ENCODE measurements at places on chromosomes 2 and 18. TPM values are rescaled to one million over a fixed set of nuclear protein-coding genes. Genes with fewer than 3 reads are reported as not detected.

DNA sequence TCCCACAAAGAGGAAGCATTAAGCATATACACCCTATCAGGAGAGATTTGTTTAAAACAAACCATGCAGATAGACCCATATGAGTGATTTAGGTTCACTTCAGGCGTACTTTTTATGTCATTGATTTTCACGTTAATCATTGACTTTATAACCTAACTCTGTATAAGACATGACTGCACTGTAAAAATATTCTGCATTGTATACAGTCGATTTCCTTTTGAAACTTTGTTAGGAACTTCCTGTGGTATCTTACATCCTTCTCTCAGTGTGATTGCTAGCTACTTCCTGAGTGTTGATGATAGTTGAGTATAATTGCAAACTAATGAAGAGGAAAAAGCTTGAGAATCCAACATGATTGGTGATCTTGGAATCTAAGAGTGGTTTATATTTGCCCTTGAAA is 69.4 kb downstream of the XIRP2 start:
- DNase-seq, result no peak

DNA sequence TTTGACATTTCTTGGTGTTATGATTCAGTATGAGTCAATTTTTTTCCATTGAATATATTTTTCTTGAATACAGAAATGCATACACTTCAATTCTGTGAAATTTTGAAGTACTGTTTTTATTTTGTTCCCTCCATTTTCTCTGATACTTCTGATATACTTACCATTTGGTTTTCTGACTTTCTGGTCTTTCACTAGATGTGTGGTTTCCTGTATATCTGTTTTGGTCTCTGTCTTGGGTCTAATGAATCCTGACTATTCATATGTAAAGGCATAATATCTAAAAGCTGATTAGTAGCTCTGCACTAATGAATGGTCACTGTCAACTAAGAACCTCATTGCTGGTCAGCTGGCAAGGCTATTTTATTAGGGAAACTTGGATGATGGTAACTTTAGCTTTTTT is 345.6 kb downstream of the GRB14 start:
- no peak for DNase-seq

DNA sequence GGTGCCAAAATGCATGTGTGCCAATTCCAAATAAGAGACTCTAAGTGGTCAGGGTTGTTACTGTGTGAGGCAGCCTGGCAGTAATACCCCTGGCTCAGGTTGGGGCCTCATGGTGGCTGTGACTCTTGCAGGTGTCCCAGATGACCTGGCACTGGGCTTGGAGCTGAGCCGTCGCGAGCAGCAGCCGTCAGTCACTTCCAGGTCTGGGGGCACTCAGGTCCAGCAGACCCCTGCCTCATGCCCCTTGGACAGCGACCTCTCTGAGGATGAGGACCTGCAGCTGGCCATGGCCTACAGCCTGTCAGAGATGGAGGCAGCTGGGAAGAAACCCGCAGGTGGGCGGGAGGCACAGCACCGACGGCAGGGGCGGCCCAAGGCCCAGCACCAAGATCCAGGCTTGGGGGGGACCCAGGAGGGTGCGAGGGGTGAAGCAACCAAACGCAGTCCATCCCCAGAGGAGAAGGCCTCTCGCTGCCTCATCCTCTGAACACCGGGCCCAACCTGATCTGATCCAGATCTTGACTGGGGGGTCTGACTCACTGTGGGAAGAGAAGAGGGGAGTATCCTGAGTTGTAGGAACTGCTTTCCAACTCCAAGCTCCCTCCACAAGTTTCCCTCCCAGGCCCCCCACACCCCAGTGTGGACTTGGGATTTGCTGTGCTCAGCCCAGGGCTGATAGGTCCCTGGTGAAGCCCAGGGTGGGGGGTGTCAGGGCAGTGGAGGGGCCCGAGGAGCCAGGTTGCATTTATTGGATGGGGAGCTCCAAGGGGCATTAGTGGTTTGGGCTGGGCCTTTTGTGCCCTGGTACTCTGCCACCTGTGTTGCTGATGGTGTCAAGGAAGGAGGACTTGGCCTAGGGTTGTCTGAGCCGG is 5.6 kb downstream of the DNAJB2 start:
- DNase-seq, result no peak

DNA sequence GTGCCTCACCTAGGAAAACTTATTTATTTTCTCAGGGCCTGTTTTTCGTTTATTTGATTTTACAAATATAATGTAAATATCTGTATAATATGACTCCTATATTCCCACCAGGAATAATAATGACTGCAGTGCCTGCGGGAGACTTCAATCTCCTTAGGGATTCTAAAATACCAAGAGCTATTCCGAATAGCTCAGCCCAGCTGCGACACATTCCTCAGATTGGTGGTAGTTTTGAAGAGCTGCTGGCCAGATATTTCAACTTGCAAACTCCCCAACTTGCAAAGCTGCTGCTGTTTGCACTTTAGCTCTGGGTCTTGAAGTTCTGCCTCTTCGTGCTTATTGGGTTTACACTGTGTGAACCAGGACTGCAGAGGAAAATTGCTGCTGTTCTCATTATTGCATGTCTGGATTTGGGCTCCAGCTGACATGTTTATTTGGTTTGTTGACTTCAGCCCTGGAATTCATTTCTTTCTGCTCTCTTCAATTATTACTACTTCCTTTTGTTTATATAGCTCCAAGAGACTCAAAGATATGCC is 480.2 kb upstream of the CHST9 start:
- DNase-seq, result no peak

GRCh38 chr2:9388950-9389911 is 34.1 kb downstream of the ITGB1BP1 start:
- DNase-seq, result no peak

- no peak for DNase-seq
Measured at GRCh38 chr2:25980076-25980887, 2.0 kb downstream of the KIF3C start.

DNA sequence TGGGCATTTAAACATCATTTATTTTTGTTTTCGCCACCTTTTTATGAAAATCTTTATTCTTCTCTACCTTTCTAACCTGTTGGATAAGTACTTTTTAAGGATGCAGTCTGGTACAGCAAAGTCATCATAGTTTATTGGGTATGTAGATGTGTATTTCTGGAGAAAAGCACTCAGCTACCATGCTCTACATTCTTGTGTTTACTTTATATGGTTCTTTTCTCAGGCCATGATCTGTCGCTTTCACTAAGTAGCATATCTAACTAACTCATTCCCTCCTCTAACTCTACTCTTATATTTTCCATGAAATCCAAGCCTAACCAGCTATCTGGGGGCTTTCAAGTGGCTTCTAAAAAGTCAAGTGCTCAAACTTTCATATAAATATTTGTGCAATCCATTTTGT is 25.3 kb upstream of the SETBP1 start:
- no peak for DNase-seq

GRCh38 chr2:106956879-106957278 is 70.9 kb upstream of the ST6GAL2 start:
- no peak for DNase-seq

DNA sequence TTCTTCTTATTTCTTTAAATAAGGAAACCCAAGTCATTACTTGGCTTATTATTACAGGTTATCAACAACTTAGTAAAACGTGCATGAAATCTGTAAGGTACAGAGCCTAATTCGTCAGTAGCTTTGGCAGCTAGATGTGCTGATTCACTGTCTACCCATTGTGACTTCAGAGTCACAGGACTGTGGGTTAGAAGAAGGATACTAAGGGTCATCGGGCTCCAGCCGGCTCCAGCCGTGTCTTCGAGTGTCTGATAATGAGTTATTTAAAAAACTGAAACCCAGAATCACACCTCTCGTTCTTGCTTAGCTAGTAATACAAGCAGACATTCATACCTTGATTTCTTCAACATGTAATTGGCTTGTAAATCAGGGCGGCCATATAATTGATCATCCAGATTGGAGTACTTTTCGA is 170.5 kb downstream of the FMNL2 start:
- no peak for DNase-seq

DNA sequence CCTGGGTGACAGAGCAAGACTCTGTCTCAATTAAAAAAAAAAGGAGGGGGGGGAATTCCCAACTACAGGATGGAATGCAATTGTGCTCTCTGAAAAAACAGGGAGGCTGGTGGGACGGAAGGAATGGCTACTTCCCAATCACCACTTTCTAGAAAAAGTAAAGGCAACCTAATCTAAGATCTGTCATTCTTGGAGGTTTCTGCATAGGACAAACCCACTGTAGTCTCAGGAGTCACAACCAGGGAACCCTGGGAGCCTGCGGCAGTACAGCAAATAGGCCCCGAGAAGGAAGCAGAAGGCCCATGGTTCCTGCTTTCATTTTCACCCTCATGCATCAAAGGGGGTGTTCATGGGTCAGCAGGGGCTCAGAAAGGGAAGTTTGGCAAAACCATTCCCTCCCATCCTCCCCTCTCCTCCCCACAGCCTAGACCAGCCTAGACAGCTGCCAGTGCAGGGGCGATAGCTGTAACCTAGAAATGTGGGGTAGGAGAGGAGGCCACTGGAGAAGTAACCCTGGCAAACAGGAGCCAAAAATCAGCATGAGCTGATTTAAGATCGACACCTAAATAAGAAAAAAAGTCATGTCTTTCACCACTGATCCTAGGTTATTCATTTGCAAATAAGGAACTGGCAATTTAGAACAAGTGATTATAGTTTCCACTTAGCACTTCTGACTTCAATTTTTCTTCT is 48.0 kb downstream of the TRABD2A start:
- no peak for DNase-seq

DNA sequence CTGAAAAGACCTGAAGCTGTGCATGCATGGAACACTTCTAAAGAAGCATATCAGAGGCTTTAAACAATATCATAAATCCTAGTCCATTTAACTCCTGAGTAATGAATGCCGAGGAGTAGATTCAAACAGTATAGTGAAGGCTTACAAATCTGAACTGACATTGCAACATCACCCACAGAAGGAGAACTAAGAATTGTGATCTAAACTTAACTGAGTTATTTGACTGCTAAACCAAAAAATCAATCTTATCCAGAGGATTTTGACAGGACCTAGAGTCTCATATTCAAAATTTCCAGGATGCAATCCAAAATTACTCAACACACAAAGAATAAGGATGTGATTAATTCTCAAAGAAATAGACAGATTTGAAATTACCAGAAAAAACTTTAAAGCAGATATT is 181.0 kb downstream of the SLC39A10 start:
- no peak for DNase-seq

DNA sequence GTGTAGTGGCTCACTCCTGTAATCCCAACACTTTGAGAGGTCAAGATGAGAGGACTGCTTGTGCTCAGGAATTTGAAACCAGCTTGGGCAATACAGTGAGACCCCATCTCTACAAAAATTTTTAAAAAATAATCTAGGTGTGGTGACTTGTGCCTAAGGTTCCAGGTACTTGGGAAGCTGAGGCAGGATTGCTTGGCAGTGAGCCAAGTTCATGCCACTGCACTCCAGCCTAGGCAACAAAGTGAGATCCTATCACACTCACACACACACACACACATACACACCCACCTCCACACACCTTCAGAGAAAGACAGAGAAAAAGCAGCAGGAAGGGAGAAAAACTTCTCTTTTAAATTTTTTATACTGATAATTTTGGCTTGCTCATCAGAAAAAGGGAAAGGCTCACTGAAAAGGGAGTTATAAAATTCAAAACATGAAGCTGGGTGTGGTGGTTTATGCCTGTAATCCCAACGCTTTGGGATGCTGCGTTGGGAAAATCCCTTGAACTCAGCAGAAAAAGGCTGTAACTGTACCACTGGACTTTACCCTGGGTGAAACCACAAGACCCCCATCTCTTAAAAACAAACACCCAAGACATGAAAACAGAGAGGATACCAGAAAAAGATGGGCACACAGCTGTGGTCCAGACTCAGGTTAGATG is 25.7 kb downstream of the FAM168B start:
- no peak for DNase-seq

DNA sequence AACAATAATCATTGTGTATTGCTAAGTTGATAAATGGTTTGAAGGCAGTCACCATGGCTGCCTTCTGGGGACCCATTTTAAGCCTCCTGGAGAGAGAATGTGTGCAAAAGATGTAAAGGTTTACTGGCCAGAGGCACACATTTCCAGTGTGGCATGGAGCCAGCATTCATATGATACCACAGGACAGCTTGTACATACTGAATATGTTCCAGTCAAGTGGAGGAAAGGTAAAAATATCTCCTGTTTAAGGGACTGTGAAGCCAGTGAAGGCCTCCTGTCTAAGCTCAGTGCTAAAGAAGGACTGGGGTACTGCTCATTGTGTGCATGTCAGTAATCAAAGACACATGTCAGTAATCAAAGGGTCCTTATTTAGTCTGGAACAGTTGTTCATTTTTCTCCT is 119.2 kb downstream of the BABAM2 start:
- no peak for DNase-seq

- no peak for DNase-seq
Measured at GRCh38 chr2:46519265-46519664, 39.9 kb downstream of the TMEM247 start.

GRCh38 chr2:120108049-120108448 is 95.2 kb downstream of the EPB41L5 start:
- DNase-seq, result no peak

DNA sequence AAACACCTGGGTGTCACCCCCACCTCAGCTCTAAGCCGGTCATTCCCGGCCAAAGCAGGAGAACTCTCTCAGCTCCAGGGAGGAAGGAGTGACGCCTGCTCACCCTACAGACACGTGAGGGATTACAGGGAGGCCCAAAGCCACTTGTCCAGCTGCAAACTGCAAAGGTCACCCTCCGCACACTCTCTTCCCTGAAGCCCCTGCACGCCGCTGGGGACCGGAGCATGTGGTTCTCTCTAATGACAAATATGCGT is 108.0 kb upstream of the ID2 start:
- no peak for DNase-seq

DNA sequence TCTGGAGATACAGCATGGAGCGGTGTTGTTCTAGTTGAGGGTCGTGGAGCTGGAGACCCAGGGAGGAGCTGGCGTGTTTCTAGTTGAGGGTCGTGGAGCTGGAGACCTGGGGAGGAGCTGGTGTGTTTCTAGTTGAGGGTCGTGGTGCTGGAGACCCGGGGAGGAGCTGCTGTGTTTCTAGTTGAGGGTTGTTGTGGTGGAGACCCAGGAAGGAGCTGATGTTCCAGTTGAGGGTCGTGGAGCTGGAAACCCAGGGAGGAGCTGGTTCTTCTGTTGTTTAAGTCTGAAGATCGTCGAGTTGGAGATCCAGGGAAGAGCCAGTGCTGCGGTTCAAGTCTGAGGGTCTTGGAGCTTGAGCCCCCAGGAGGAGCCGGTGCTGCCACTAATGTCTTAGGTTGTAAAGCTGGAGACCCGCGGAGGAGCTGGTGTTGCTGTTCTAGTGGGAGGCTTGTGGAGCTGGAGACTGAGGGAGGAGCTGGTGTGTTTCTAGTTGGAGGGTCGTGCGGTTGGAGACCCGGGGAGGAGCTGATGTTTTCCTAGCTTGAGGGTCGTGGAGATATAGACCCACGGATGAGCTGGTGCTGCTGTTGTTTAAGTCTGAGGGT is 155.3 kb downstream of the RTP5 start:
- no peak for DNase-seq

GRCh38 chr18:21389903-21390302 is 147.9 kb downstream of the GREB1L start:
- no peak for DNase-seq

The RSAD2 gene
- total RNA-seq, result 6.7 TPM

The RAPGEF4 gene
- total RNA-seq, result 0.63 TPM

The DNAJC5G gene
- total RNA-seq, result not detected

The GPR155 gene
- 25.2 TPM for total RNA-seq

The ALPP gene
- total RNA-seq, result 0.16 TPM

The UGT1A5 gene
- not detected for total RNA-seq

All from T-cell (primary cell).